Progenitor cell of endocrine pancreas (in vitro differentiated cells): ENCODE measurements at places on chromosomes 12 and 14. TPM values are rescaled to one million over a fixed set of nuclear protein-coding genes. Genes with fewer than 3 reads are reported as not detected.

Gene NOVA1
- total RNA-seq: 21.6 and 23.7 TPM in 2 replicates

Gene CDH24
- 23.7 and 25.1 TPM in 2 replicates for total RNA-seq

Gene PYGL
- total RNA-seq: 12.0 and 15.3 TPM in 2 replicates

DNA sequence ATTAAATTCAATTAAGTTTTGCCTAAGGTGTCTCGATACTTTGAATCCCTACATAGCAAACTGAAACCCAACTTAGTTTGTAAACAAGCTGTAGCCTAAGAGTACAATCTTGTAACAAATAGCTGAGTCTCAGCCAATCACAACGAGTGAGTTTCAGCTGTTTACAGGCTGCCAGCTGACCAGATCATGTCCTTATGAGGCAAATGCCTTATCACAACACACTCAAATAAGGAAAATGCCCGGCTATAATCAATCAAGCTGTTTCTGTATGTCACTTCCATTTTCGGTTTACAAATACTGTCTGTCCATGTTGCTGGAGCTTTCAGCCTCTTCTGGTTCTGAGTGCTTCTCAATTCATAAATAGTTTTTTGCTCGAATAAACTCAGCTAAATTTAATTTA, 943.8 kb downstream of the SLC16A7 start:
- no peak for DNase-seq

- no peak for DNase-seq
Observed at GRCh38 chr12:94761559-94761958, 111.2 kb upstream of the TMCC3 start.

GRCh38 chr12:55718015-55718414, 2.2 kb downstream of the BLOC1S1 start:
- DNase-seq: no peak

DNA sequence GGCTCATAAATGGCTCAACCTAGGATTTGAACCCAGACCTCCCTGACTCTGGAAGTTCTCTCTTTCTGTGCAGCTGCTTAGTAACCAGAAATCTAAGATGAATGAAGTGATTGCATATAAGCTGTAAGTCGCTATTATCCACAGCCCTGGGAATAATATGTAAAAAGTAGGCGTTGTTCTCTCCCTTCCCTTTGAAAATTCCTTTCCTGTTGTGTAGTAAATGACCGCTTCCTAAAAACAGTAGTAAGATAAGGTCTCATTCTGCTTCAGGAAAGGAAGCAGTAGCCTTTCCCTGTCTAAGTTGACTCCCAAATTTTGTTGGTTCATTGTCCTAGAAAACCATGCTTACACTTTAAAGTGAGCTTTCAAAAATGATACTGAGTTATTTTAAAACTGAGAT, 418.3 kb downstream of the EGLN3 start:
- DNase-seq: no peak

- DNase-seq: no peak
Observed at GRCh38 chr14:25041484-25041883, 8.5 kb downstream of the STXBP6 start.

DNA sequence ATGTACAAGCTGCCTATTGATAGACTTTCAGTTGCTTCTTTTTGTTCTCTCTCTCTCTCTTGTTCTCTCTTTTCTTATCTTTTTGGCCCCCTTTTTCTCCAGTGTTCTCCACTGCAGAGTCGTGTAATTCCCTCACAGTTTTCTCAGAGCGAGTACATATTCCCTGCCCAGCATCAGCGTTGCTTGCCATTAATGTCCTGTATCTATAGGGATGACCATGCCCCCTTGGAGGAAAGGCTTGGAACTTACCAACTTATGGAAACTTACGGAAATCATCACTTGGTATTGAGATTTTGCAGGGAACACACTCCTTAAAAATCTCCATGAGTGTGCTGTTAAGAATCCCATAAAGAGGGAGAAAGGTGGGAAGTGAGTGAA, 14.3 kb upstream of the COL2A1 start:
- DNase-seq: no peak

- no peak for DNase-seq
Observed at GRCh38 chr14:94638339-94638738, 26.1 kb downstream of the SERPINA3 start.

GRCh38 chr14:90850487-90850886, 34.3 kb upstream of the TTC7B start:
- DNase-seq: no peak
